IPS-NIHi11 (cell line): ENCODE measurements at places on chromosomes 2 and 18.

DNA sequence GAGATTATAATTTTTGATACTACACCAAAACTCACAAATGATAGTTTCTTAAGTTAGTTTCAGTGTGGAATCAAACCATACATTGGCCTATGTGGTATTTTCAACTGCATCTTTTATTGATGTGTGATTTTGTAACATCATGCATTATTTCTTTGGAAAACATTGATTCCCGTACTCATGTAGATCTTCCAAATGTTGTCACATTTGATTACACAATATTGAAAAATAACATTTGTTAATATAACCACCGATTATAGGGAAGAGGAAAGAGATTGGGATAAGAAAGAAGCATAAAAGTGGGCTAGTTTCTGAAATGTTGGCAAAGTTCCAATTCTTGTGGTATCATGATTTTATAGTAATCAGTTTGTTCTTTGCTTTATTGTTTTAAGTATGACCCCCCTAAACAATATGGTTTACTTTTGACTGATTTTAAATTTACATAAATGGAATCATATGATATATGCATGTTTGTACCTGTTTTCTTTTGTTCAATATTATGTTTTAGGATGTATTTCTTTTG is 117.2 kb upstream of the OTX1 start:
- no peak for DNase-seq

DNA sequence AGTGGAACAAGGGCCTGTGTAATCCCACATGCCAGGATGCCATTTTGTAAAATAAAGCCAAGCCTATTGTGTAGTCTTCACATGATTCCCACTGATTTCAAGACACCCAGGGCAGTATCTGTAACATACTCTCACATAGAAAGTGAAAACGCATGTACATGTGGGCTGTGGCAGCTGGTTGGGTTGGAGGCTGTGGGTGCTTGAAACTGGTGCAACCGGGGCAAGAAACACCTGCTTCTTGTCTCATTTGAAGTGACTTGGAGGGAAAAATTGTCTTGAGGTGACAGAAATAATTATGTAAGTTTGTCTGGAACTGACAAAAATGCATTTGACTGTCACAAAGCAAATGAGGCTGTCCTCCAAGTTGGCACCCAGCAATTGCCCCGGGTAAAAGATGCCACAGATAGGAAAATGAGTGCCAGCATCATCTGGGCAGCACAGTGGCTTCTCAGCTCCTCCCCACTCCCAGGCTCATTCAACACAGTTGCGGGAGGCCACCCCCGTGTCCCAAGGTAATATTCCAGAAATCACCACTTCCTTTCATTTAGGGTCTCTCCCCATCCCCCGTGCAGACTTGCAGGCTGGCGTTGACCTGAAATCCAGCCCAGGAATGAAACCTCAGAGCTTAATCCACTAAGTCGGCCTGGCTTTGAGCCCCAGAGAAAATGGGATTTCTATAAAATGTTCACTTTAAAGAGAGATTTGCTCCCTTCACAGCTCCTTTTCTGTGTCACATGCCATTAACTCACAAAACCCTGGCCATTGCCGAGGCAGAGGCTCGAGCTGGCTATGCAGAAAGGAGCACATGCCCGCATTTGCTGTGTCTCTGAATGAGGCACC is 293.9 kb upstream of the PARD3B start:
- DNase-seq: no peak

GRCh38 chr2:209523041-209523740 is 99.3 kb downstream of the MAP2 start:
- no peak for DNase-seq

- DNase-seq: no peak
Observed at GRCh38 chr18:389658-390357, 110.7 kb downstream of the COLEC12 start.

- DNase-seq: no peak
Observed at GRCh38 chr2:85162746-85163301, 29.6 kb downstream of the TCF7L1 start.

DNA sequence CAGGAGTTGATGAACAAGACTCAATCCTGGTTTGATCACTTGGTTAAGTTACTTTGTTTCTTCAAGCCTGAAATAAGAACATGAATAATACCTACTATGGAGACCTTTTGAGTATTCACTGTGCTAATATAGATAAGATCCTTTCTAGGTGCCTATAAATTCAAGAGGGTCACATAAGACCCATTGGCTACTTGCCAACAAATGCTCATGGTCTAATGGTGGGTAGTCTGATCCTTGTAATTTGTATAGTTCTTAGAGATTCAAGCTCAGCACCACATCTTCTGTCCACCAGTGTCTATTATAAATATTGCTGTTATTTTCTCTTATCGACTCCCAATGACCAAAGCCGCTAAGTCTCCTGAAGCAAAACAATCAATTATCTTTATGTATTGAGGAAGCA is 27.4 kb upstream of the ACSL3 start:
- DNase-seq: no peak

- DNase-seq: no peak
Observed at GRCh38 chr2:10787176-10787968, 25.2 kb downstream of the PDIA6 start.

GRCh38 chr2:12090590-12090989 is 344.2 kb downstream of the LPIN1 start:
- no peak for DNase-seq

DNA sequence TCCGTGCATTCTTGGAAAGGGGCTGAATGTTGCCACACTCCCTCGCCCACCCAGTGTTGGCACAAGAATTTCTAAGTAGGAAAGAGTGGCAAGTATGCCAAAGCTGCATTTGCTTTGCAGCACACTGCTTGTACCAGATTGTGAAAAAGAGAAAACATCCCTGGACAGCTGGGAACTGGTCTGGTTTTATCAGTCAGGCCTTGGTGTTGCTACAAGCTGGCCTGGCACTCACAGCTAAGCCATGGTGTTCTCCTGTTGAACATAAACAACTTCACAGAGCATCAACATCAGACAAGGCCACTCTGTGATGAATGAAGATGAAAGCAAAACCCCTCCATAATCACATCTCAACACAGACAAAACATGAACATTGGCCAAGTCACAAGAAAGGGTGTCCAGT is 4.2 kb upstream of the TRABD2A start:
- no peak for DNase-seq

GRCh38 chr2:205640716-205641115 is 41.6 kb upstream of the NRP2 start:
- DNase-seq: no peak

DNA sequence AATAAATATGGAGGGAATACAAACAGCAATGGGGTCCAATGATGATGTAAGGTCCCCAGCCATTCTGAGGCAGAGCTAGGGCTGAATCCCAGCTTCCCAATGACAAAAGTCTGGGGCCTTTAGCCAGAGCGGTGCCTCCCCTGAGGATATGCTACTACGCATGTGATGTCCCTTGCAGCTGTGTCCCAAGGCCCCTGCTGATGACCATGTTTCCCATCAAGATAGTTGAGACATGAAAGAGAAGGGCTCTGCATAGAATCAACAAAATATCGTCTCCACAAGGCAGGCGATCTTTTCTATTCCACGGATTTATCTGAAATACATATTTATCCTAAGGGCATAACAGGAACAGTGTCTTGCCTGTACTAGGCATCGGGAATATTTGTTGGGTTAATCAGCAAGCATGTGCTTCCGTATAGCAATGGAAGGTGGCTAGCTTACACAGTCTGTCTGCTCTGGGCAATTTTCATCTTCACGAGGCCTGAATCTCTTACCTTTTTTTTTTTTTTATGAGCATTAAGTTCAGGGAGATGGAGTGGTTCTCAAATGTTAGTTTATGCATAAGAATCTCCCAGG is 284.6 kb downstream of the CNTNAP5 start:
- DNase-seq: no peak

- DNase-seq: no peak
Observed at GRCh38 chr2:204328373-204328772, 216.9 kb upstream of the PARD3B start.

GRCh38 chr2:238449241-238449640 is 22.5 kb downstream of the ASB1 start:
- no peak for DNase-seq

DNA sequence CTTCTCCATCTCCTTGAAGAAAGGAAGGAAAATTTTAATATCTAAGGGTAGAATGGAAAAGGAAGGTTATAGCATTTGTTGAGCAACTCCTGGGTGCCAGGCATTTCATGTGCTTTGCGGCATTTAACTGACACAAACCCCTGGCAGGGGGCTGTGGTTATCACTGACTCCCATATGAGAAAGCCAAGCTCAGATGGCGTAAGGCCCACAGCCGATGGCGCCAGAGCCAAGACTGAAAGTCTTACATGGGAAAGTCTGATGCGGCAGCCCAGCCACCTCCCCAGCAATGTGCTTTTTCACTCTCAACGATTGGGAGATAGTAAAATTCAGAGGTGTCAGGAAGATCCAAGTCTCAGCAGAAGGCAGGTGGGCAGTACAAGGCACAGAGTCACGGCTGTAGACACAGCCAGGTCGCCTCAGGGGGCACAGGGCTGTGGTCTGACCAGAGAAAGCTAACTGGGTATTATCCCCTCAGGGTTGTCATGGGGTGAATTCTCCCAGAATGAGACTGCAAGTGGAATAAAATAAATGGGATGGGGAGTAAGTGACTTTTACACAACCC is 324.2 kb upstream of the NCKAP5 start:
- no peak for DNase-seq

GRCh38 chr18:63683152-63683551 is 19.6 kb upstream of the SERPINB11 start:
- peak; percentile 45 for DNase-seq

- DNase-seq: no peak
Observed at GRCh38 chr2:85250045-85250444, 77.7 kb downstream of the TGOLN2 start.

DNA sequence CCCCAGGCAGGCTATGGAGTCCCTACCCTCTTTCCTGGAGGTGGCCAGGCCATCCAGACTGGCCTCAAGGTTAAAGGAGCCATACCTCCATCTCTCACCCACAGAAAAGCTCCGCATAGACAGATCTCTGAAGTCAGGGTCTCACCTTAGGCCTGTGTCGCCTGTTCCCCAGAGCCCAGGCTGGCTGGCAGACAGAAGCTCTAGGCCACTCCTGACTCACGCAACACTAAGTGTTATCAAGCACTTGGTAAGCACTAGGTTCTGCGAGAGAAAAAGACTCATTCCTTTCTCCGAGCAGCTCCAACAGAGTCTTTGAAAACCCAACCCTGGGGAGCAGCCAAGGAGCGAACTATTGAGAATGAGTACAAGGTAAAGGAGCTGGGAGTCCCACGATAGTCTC is 6.1 kb downstream of the SMAD7 start:
- DNase-seq: no peak

- no peak for DNase-seq
Observed at GRCh38 chr18:37764541-37765288, 199.1 kb upstream of the CELF4 start.

- no peak for DNase-seq
Observed at GRCh38 chr2:106296182-106296815, 102.2 kb upstream of the UXS1 start.

GRCh38 chr2:225040142-225040541 is 2.1 kb downstream of the DOCK10 start:
- no peak for DNase-seq

- peak; percentile 17 for DNase-seq
Observed at GRCh38 chr18:3998698-3999333, 456.3 kb downstream of the DLGAP1 start.

DNA sequence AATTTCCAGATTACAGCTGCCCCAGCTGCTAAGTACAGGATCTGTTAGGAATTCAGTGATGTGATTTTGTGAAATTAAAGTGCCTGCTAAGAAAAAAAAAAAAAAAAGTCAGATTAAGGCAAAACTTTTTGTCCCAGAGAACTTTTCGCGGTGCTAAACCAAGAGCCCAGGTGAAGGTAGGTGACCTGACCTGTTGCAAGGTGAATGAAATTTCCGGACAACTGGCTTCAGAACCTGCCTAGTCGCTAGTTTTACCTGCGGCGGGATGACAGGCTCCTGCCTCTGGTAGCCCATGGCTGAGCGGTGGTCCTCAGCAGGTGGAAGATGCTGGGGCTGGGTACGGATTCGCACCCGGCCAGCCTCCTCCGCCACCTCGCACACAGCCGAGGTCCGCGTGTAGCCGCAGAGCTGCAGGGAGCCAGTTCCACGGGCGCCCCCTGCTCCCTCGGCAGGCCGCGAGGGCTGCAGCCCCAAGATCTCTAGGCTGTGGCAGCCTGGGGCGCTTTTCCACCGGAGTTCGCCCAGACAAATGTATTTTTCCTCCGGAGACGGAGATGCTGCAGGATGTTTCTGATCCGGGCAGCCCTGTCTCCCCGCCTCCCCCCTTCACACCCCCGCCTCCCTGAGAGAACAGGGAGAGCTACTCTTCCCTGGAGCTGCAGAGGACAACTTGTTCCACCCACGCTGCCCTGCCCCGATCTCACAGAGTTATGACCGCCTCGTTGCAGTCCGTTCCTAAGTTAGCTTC is at the start of gene SLC38A11:
SLC38A11 (minus strand) TSS at position 572 of the 748 bp plus-strand sequence; CDS start at position 294, 278 bp downstream.
- peak; percentile 10 for DNase-seq

- no peak for DNase-seq
Observed at GRCh38 chr2:117087535-117088291, 726.8 kb upstream of the DDX18 start.

- DNase-seq: no peak
Observed at GRCh38 chr2:129805899-129806298, 173.6 kb upstream of the RAB6C start.

GRCh38 chr2:119574864-119575263 is 30.6 kb downstream of the CFAP221 start:
- DNase-seq: no peak

- no peak for DNase-seq
Observed at GRCh38 chr2:118779362-118779761, 68.1 kb downstream of the EN1 start.

GRCh38 chr18:52970686-52971085 is 630.7 kb downstream of the DCC start:
- no peak for DNase-seq

- DNase-seq: peak; percentile 54
Observed at GRCh38 chr2:26630669-26631360, 10.4 kb downstream of the CIB4 start.

- DNase-seq: no peak
Observed at GRCh38 chr2:193537531-193537930, 1342.8 kb upstream of the TMEFF2 start.

DNA sequence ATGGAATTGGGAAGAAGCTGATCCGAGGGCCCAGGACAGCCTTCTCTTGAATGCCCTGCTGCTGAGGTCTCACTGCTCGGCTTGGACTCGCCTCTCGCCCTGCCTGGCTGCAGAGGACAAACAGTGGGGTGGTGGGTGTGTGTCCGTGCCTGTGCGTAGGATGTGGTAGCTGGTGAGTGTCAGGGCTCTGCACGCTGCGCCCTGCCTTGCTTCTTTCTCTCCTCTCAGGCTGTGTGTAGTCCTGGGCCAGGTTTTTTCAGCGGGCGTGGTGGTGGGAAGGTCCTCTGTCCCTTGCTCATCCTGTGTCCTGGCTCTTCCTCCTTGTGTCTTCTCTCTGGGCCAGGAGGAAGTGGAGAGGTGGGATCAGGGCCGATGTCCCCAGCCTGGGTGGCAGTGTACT is 44.8 kb downstream of the RRM2 start:
- no peak for DNase-seq

GRCh38 chr18:6711467-6711866 is 18.0 kb upstream of the ARHGAP28 start:
- no peak for DNase-seq

- no peak for DNase-seq
Observed at GRCh38 chr18:47265197-47265596, 13.7 kb upstream of the SKOR2 start.

GRCh38 chr18:75246721-75247610 is 36.4 kb downstream of the TSHZ1 start:
- DNase-seq: no peak

GRCh38 chr2:238290091-238290509 is 1.7 kb upstream of the PER2 start:
- peak; percentile 78 for DNase-seq

GRCh38 chr2:223723954-223724411 is 113.4 kb downstream of the AP1S3 start:
- DNase-seq: no peak

GRCh38 chr2:46274586-46274985 is 22.6 kb upstream of the EPAS1 start:
- no peak for DNase-seq
